CD4-positive, alpha-beta T cell treated with Interleukin-17A for 1 hour (primary cell): ENCODE measurements at places on chromosomes 16 and 17.

- no peak for DNase-seq
These were observed 193.7 kb upstream of the CHMP6 start for GRCh38 chr17:80797741-80798594.

DNA sequence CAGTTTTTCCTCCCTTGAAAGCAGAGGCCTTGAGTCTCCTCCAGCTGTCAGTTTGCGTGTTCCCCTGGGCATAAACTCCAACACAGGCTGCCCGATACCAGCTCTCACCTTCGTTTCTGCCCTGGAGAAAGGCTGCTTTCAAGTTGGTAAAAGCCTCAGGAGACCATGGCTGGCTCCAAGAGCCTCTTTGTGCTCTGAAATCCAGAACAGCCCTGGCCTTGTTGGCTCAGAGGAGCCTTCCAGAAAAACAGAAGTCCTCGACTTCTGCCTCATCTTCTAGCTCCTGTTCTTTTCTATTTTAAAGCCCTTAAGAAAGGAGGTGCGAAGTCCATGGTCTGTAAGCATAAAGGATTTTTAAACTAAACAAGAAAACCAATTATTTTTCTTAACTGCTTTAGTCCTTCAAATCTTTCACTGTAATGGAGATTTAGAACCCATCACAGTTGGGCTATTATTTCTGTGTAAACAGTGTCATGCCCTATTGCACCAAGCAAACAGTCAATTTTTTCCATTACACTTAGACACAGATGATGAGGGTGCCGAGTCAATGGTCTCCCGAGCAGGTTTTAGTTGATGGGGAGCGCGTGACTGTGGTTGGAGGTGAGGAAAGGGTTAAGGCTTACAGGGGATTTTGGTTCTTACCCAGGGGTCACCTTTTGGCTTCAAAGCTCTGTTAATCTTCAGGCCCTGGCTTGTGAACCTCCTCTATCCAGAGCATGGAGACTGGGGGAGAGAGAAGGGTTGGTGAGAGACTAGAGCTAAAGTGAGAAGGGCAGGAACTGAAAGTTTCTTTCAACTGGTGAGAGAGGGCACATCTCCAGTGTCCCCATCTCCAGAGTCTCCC, 212.8 kb downstream of the MSI2 start:
- no peak for DNase-seq

DNA sequence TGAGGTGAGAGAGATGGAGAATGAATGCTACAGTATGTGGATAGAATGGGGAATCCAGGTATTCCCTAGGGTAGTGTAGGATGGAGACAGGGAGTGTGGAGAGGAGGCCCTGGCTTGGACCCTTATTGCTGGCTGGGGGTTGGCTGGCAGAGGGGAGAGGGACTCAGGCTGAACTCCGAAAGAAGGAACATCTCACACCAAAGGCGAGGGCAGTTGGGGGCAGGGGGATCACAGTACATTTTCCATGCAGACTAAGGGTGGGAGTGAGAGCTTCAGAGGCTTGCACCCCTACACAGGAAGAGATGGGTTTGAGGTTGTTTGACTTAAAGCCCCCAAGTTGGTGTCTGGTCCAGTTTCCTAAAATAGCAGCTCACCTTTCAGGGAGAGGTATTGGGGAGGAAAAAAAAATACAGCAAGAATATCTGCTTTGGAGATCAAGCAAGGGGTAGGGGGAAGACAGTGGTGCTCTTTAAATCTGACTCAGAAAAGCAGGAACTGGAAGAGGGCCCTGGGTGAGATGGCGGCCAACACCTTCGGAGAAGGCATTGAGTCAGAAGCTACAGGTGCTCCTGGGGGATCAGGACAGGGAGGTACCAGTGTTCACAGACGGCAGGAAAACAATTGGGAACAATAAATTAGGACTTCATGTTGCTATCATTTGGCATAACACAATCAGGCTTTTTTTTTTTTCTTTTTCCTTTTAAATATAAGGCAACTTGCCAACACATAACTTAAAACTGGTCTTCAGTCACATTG, 12.4 kb downstream of the TRAF4 start:
- DNase-seq: no peak

DNA sequence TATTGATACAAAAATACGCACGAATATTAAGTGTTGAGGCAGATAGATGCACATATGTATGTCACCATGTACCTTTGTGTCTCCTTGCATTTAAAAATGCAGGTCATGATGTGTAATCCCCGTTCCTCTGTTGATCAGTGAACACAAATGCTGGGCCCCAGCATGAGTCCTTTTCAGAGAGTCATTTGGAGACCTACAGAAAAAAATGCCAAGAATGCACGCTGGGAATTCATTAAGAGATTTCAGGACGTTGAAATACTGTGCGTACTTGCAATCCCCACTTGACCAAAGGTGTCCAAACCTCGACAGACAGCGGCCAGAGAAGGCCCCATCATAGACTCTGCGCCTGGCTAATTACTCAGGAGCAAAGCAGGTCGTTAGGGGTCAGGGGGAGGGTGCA, 496.0 kb downstream of the MAF start:
- DNase-seq: no peak

DNA sequence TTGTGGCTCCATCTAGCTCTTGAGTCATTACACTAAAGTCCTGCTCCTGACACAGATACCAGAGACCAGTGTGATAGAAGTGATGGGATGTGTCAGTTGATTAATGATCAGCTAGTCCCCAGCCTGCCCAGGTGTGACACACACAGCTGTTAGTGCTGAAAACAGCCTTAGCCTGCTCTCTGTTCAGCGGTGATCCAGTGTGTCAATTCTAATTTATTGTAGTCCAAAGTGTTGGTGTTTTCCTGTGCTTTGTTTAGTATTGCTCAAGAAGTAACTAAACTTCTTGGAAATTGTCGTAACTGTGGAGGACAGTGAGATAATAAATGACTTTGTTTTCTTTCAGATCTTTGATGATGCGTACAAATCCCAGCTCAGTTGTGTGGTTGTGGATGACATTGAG, 92.3 kb downstream of the WNT3 start:
- DNase-seq: no peak

DNA sequence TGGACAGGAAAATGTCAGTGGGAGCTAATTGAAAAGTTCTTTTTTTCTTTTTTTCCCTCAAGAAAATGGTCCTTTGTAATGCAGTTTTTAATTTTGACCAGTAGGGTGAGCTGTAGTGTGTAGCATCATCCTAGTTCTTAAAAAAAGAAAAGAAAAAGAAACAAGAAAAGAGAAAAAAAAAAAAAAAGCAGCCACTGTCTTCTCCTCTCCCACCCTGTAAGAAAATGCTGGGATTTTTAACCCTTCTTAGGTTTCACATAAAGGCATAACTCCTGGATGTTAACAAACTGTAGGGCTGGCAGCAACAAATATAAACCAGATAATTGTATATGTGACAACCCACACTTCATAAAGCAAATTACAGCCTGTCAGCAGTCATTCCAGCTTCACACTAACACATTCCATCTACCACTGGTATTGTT, 78.1 kb downstream of the SKAP1 start:
- peak; percentile 58 for DNase-seq

- no peak for DNase-seq
These were observed 54.3 kb downstream of the SOCS1 start for GRCh38 chr16:11201498-11202259.

DNA sequence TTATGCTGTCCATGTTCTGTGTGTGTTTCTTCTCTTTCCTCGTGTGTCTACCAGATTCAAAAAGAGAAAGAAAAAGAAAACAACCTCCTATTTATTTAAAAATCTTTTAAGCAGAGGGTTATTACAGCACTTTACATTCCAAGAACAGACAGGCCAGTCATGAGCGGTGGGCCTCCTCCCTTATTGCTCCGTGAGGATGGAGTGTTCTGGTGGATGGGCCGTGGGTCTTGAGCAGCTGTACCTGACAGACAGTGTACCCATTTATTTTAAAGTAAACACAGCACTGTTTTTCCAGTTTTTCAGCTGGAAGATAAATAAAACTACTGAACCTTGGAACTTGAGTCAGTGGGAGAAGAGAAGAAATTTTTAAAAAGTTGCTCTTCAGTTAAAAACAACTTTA, 52.4 kb downstream of the WWP2 start:
- DNase-seq: no peak

DNA sequence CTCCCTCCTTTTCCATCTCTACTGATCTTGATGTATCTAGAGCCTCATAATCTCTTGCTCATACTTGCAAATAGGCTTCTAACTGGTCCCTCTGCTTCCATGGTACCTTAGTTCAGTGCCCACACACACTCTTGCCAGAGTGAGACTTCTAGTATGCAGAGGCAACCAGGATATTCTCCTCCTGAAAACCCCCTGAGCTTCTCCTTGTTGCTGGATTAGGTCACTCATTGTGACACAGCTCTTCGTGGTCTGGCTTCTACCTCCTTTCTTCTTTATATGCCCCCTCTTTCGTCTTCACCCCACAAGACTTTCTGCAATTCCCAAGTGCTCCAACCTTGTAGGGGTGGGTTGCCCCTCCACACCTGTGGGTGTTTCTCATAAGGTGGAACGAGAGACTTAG, 2.5 kb upstream of the FAM20A start:
- DNase-seq: no peak

DNA sequence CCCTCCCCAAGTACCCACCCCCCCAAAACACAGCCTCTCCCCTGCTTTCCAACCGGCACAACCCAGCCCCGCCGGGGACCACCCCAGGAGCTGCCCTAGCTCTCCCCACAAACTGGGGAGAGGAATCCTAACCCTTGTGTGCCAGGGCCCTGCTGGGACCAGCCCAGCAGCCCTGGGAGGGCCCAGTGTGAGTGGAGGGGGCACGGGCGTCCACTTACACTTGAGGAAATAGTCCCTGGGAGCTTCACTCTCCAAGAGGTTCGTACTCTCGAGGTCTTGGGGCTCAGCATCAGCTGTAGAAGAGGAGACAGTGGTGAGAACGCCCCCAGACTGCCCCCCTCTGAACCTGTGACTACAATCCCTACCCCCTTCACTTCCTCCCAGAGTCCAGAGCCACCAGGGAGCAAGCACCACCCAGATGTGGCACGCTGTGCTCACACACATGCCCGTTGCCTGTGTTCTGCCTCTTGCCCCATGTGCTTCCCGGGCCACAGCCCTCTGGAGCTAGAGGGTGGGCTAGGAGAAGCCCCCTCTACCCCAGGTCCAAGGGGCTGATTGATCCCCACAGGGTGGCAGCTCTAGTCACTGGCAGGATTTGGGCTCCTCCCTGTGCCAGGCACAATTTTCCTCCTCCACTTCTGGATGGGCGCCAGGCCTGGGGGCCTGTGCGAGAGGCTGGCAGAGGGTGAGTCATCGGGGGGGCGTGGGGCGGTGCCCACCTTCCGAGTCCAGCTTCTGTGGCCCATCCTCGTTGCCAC, 3.0 kb downstream of the TRIM47 start:
- no peak for DNase-seq

DNA sequence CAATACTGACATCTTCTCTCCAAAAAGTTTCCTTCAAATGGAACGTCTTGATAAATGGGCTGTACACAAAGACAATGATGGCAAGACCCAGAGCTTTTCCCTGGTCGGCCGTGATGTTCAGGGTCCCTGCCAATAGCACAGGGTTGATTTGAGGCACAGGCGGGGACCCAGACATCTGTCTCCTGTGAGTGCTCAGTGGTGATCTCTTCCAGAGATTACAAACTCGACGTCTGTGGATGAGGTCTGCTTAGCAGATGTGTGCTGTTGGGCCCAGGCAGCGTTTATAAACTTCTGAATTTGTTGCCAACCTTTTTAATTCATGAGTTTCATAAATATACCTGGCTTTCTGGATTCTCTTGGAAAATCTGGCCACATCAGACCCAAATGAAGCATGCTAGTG, 14.9 kb downstream of the CPPED1 start:
- DNase-seq: no peak

GRCh38 chr16:25493136-25493811, 198.5 kb upstream of the HS3ST4 start:
- DNase-seq: no peak

DNA sequence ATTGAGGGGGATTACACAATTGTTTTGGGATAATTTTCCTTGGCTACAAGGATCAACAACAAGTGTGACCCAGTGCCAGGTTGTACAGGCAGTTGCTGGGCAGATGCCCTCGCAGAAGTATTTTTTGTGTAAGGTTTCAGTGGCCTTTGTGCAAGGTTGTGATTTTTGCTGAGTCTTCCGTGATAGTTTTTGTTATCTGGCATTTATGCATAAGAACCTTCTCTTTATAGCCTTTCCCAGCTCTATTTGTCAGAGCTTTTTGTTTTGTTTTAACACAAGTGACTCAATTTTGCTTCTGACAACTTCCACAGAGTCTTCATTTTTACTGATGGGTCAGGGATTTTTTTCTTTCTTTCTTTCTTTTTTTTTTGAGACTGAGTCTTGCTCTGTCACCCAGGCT, 6.7 kb upstream of the PRPSAP1 start:
- no peak for DNase-seq

DNA sequence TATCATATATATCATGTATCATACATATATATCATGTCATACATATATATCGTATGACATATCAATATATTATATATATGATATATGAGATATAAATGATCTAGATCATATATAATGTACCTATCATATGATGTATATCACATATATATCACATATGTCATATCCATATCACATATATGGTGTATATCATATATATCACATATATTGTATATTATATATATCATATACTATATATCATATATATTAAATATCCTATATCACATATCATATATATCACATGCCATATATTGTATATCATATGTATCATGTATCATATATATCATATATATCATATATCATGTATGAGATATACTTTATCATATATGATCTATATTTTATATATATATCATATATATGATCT, 355.9 kb upstream of the RBFOX1 start:
- no peak for DNase-seq

GRCh38 chr16:17340804-17341203, 130.0 kb downstream of the XYLT1 start:
- DNase-seq: no peak

DNA sequence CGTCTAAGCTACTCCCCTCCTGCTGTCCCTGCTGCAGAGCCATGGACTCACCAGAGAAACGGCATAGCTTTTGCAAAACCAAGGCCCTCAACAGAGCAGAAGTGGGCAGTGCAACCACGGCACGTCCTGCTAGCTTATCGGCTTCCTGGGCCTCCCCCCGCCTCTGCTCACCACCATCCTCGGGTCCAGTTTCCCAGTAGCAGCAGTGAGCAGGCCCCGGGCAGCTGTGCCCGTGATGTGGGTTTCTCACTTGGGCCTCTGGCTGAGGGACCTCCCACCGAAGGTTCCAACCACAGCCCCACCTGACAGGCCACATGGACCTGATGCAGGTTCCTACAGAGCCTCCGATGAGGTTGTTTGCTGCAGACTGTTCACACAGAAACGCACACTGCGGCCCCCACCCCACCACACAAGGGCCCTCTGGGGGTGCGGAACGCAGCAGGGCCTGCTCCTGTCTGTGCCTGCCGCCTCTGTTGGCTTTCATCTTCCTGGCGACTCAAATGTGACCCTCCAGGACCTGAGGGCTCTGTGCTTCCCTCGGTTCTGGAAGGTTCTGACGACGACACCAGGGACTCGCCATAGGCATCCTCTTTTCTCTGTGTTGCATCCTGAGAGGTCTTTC, 24.8 kb downstream of the PDIA2 start:
- no peak for DNase-seq

DNA sequence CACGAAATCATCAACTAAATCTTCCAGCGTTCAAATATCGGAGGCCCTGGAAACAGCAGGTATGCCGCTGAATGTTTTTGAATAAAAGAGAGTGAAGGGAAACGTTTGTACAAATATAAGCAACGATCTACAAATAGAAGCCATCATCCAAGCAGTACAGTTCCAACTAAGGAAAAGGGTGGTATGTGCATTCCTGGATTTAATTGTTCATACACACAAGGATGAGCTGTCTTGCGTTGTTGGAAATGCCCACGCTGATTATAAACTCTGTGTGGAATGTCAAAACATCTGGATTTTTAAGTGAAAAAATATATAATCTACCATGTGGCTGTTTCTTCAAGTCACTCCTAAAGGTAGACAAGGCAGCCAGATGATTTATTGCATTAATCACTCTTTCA, 191.8 kb upstream of the HSBP1 start:
- no peak for DNase-seq
